Hematopoietic multipotent progenitor cell treated with erythropoietin and hydrocortisone succinate and interleukin-3 and kit ligand, for 15 days (in vitro differentiated cells): ENCODE measurements at places on chromosomes 7 and 10.

GRCh38 chr10:131119626-131120355, 191.7 kb downstream of the TCERG1L start:
- DNase-seq: no peak

GRCh38 chr10:114491933-114492332, 87.6 kb upstream of the AFAP1L2 start:
- DNase-seq: no peak

- DNase-seq: no peak
Observed at GRCh38 chr10:6406220-6407033, 173.6 kb downstream of the PRKCQ start.

- DNase-seq: no peak
Observed at GRCh38 chr7:22373388-22373787, 16.4 kb upstream of the RAPGEF5 start.

- no peak for DNase-seq
Observed at GRCh38 chr7:5692112-5692844, 89.2 kb downstream of the RNF216 start.

DNA sequence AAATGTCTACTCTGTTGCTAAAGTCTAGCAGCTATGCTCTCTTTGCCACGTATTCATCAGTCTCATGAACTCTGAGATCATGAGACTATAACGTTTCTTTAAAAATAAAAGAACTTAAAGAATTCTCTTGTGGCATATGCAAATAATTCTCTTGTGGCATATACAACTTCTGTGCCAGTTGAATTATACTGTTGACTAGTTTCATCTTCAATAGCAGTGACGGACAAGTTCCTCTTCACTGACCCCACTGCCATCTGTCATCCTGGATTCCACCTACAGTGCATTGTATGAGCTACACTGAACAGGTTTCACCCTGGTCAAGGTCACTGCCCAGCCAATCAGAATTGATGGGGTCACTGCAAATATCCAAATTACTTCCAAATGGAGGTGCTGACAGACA, 88.2 kb downstream of the CD36 start:
- no peak for DNase-seq

DNA sequence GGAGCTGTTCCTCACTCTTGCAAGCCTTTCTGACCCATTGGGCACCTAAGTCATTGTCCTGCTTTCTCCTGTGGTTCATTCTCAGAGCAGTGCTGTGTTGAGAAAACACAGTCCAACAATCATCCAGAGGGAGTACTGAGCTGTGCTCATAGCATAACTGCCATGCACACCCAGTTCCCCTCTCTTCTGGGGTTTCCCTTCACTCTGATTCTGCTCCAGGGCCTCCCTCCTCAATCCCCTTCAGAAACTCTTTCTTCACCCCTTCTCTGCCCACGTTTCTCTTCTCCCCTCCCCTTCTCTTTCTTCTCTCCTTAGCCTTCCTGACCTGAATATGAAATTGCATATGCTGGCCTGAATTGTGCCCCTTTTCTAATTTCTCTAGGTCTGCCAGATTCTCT, 155.8 kb downstream of the AOAH start:
- DNase-seq: no peak

- no peak for DNase-seq
Observed at GRCh38 chr10:83343676-83344075, 795.6 kb upstream of the GHITM start.

DNA sequence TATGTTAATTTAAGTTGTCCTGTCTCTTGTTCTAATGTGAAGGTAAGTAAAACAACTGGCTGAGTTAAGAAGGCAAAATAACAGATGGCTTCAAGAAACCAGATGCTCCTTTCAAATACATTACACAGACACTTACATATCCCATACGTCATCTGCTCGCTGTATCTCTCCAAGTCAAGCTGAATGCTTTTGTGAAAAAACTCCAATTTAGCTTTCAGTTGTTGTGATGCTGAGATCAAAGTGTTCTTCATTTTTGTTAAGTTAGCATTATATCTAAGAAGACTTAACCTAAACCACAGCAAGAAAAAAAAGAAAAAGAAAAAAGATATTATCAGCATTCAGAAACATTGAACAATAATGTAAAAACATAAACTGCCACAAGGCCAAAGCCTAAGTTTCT, 18.5 kb upstream of the ERLIN1 start:
- no peak for DNase-seq

DNA sequence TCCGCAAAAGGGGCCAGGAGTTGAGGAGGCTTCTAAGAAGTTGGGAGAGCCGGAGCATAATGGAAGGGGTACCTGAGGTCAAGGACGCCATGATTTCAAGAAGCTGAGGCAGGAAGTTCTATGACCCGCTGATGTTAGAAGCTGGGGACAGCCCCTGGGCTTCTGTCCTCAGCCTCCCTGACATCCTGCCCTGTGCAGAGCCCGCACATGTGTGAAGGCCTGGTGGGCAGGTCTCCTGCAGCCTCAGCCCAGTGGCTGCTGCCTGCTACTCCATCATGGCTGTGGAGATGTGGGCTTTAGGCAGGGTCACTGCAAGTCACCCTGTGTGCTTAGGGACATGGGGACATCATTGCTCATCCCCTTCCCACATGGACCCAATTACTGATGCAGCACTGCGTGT, 53.8 kb upstream of the PCBD1 start:
- no peak for DNase-seq

- no peak for DNase-seq
Observed at GRCh38 chr7:89623018-89623672, 531.1 kb upstream of the STEAP1 start.

GRCh38 chr7:1733206-1733907, 63.3 kb downstream of the ELFN1 start:
- no peak for DNase-seq

GRCh38 chr7:99028261-99028973, 115.5 kb downstream of the SMURF1 start:
- no peak for DNase-seq

- DNase-seq: peak; percentile 46
Observed at GRCh38 chr7:104848138-104848990, 165.6 kb upstream of the KMT2E start.

- no peak for DNase-seq
Observed at GRCh38 chr7:28564755-28565374, 152.5 kb downstream of the CREB5 start.

DNA sequence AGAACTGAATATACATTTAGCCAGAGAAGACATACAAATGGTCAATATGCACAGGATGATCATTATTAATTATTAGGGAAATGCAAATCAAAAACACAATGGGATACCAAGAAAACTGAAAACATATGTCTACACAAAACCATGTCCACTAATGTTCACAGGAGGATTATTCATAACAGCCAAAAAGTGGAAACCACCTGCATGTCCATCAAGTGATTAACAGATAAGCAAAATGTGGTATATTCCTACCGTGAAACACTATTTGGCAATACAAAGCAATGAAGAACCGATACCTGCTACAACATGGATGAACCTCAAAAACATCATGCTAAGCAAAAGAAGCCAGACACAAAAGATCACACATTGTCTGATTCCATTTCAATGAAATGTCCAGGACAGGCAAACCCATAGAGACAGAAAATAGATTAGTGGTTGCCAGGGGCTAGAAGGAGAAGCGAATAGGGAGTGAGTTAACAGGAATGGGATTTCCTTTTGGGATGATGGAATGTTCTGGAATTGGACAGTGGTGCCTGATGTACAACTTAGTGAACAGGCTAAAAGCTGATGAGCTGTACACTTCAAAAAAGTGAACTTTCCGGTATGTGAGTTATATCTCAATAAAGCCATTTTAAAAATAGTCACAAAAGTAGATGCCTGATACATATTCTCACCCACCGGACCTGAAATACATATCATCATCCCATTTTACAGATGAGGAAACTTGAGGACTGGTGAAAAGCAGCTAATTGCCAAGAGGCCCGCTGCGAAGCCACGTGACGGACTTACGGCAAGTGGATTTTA, 33.6 kb downstream of the HIPK2 start:
- DNase-seq: no peak

DNA sequence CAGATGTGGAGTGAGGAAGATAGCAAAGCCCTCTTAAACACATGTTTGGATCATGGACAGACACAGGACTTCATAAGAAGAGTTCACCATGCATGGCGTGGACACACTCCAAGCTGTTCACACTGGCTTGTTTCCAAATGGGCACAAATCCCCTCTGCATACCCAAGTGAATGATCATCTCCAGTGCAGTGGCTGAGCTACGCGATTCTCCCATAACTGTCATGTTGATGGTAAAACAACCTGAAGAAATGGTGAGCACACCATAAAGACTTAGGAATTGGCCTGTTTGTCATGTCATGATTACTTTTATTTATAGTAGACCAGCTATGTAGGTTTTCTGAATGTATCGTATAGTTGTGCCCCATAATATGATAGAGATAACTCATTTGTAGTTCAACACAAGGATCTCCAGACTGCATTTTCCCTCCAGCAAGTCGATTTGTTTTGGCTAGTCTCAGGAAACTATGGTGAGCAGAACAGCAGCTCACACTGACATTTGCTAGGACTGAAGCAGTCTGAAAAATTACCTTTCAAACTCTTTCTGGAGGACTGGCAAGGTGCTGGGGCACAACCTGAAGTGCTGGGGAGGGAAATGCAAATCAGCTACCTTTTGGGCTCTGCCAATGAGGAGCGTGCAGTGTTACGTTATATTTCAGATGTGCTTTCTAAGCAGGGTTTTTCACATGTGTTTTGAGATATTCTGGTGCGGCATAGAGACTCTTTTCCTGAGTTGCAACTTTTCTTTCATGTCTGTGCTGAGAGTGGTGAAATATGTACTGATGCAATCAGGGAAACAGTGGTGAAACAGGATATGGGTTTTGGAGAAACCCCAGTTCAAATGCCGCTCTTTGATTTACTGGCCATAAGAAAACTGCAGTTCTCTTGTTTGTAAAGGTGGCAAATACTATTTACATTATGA, 629.6 kb upstream of the DPP6 start:
- no peak for DNase-seq

GRCh38 chr7:134396031-134396430, 62.9 kb downstream of the AKR1B1 start:
- no peak for DNase-seq

GRCh38 chr10:51139176-51139575, 64.9 kb downstream of the PRKG1 start:
- no peak for DNase-seq

DNA sequence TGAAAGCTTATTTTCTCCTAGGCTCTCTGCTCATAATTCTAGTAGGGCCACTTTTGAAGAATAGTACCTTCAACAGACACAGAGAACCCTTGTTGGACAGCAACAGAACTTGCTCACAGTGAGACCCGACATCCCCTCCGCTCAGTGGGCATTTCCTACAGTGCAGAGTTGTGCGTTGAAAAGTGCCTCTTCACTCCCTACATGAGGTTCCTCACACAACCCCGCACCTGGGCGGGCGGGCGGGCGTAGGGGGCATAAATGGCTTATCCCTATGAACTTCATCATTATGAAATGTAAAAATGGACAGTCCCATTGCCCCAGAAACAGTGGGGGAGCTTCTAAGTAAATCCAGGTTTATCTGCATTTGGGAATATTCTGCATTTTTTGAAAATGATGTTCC, 174.9 kb downstream of the MGMT start:
- DNase-seq: no peak

DNA sequence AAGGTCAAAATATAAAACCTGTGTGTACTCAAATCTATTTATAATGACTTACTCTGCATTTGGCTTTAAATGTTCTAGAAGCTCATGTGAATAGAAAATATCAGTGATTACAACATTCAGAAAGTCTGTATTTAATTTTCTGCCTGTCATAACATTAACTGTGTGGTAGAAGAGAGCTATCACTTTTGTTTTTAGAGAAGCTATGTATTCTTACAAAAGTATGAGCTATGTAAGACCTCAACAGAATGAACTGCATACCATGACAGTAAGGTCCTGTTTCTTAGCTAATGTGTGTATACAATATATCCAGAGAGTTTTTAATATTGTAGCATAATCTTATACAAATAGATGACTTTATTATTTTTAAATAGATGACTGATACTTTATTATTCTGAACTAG, 61.5 kb downstream of the PTN start:
- DNase-seq: no peak

- no peak for DNase-seq
Observed at GRCh38 chr10:84135836-84136235, 3.5 kb upstream of the GHITM start.

- peak; percentile 23 for DNase-seq
Observed at GRCh38 chr10:6667679-6668270, 87.7 kb upstream of the PRKCQ start.

DNA sequence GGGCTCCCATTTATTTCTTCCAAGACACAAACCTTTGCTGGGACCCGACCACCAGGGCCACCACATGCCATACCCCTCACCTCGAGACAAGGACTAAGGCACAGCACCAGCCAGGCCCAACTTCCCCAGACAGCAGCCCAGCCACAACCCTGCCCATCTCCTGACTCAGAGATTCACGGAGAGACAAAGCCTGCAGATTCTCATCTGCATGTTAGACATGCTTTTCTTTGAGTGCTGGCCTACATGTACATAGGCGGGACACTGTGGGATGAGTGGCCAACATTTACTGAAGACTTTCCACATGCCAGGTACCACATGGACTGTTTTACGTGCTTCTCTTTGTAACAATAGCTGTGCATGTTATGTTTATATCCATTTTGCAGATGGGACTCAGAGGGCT, 221.3 kb upstream of the ZMIZ1 start:
- no peak for DNase-seq

DNA sequence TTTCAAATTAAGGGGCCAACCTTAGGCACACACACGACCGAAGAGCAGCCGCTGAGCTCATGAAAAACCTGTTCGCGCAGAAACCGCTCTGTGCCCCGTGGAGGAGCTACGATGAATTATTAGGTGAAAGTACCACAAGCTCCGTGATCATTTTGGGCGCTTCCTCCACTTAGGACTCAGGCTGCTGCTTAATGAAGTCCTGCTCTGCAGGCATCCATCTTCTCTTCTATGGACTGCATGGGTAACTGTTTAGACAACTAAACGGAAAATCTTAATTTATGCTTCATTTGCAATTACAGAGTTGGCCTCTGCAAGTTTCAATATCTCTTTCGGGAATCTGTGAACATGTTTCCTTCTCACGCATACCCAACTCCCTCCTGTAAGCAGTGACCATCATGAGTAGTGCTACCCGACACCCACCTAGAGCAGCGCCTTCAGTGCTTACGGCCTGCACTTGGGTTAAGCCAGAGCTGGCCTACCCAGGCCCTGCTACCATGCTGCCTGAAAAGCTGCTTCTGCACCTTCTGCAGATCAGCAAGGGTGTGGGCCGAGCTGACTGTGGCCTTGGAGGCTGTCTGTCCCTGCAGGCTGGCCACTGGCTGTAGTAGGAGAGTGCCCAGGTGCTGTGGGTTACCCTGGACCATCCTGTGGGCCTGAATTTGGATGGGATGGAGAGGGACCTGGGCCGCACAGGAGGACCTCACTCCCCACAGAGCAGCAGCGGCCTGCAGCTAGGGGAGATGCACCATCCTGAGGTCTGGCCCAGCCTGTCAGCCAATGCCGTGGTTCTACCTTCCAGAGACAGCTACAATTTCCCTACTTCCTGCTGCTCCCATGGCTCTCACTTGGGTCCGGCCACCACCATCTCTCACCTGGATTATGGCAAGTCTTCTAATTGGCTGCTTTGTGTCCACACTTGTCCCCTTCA, 36.0 kb downstream of the GNA12 start:
- no peak for DNase-seq
